IMR-90 (cell line): ENCODE measurements at places on chromosomes 2 and 18. TPM values are rescaled to one million over a fixed set of nuclear protein-coding genes. Genes with fewer than 3 reads are reported as not detected.

Gene ABCG5
- not detected in 2 replicates for polyA plus RNA-seq

- no peak for DNase-seq
Observed at GRCh38 chr2:45089554-45090261, 80.5 kb upstream of the SIX2 start.

DNA sequence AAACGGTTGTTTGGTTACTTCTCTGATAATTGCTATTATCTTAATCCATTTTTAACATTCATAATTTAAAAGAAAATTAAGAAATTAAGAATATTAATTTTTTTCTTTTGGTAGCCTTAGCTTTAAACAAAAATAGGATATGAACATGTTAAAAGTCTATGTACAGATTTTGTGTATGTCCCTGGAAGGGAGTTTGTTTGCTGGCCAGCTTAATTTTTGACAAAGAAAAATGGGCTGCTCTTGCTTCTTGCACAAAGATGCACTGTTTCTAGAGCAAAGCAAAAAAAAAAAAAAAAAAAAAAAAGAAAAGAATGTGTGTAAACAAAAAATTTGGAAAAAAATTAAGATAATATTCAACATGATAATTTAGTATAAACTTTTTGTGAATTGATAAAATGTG, 1.3 kb downstream of the RFTN2 start:
- no peak for DNase-seq

DNA sequence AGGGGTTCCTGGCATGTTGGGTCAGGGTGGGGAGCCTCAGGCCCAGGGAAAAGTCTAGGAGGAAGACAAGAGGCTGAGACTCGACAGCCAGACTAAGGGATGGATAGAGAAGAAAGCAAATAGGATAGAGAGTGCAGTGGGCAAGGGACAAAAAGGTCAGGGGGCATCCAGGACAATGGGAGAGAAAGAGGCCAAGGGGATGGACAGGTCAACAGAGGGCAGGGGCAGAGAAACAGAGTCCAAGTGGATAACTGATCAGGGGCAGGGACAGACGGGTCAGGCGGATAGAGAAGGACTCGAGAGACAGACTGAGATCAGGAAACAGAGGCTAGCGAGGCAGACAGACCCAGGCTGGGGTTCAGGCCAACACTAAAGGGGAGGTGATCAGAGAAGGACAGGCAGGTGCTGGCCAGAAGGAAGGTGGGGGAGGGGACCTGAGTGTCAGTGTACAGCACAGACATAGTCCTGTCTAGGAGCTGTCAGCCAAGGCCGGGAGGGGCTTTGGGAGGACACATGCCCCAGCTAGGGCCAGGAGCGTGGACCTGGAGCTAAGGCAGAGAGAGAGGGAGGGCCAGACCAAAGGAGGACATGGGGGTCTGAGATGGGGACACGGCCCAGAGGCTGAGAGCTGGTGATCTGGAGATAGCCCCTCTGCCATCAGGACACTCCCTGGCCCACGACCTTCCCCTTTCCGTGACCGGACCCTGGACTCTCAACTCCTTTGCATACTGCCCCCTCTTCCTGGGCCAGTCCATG, 12.2 kb downstream of the ASIC4 start:
- DNase-seq = no peak

- DNase-seq = no peak
Observed at GRCh38 chr2:232460171-232460570, 4.2 kb downstream of the ALPI start.

Gene TEKT4
- not detected in 2 replicates for polyA plus RNA-seq

Gene REG3A
- not detected in 2 replicates for polyA plus RNA-seq

GRCh38 chr2:104539649-104540048, 314.3 kb upstream of the POU3F3 start:
- DNase-seq = no peak

DNA sequence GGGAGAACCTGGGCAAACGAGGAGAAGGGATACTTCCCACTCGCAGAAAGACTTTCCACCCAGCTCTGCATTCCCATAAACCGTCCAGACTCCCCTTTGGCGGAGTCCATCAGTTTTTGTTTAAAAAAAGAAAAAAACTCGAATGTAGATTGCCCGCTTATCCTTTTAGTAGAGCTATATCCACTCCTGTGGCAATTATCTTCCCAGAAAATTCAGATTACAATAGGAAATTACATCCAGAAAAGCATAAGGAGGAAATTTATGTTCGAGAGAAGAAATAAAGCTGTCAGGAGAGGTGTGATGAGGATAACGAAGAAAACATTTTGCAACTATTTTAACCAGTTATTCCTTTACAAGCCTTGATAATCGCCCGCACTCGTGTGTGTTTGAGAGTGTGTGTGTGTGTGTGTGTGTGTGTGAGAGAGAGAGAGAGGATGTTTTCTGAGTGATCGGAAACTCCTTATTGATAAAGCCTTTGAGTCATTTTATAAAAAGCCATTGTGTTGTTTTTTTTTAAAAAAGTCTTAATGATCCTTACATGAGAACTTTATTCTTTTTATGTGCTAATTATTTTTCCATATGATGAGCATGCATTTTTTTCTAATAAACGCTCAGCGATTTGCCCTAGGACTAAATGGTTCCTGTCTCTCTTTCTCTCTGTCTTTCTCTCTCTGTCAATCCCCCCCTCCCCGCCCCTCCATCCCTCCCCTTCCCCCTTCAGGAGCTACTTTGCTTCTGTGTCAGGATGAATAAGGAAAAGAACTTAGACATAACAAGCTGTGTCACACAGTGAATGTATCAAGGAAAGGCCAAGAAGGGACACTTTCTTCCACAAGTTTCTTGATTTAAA, 1.1 kb upstream of the PPP3R1 start:
- DNase-seq = peak; percentile 30

GRCh38 chr2:64978514-64979268, 10.5 kb upstream of the SLC1A4 start:
- peak; percentile 64 for DNase-seq

- peak; percentile 76 for DNase-seq
Observed at GRCh38 chr2:24123195-24123921, at the start of the genes FAM228B and PFN4. Gene FAM228B, plus strand, starts transcription at chr2:24123469. Its CDS starts 893 bp downstream, at chr2:24124362. Gene PFN4, minus strand, starts transcription at chr2:24123334. Its CDS starts 799 bp downstream, at chr2:24122535.

GRCh38 chr2:30209227-30209626, 22.1 kb upstream of the LBH start:
- DNase-seq = no peak

Gene HOXD1
- not detected in 2 replicates for polyA plus RNA-seq

DNA sequence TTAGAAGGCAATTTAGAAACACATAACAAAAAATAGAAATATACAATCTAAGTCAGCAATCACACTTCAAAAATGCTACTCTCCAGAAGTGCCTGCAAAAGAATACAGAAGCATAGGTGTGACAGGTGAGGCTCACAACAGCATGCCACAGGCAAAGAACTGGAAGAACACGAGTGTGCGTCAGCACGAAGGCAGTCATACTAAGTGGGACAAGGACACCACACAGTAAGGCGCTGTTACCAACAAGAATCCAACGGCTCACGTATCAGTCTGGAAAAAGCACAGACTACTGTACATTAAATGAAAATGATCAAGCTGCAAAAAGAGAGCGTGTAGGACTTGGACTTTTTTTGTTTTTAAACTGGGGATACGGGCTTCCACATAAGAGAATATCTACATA, 18.7 kb downstream of the HDLBP start:
- DNase-seq = no peak
